ENCODE measurements at places on chromosomes 7 and 10.
A peak's percentile ranks its signal among the peaks of the same experiment; 100 is the strongest.

- DNase-seq = no peak
Measured at GRCh38 chr10:13972609-13973008, 358.1 kb downstream of the FRMD4A start.

GRCh38 chr7:151342102-151342646 lies 562 bp downstream of the NUB1 start:
- no peak for DNase-seq

DNA sequence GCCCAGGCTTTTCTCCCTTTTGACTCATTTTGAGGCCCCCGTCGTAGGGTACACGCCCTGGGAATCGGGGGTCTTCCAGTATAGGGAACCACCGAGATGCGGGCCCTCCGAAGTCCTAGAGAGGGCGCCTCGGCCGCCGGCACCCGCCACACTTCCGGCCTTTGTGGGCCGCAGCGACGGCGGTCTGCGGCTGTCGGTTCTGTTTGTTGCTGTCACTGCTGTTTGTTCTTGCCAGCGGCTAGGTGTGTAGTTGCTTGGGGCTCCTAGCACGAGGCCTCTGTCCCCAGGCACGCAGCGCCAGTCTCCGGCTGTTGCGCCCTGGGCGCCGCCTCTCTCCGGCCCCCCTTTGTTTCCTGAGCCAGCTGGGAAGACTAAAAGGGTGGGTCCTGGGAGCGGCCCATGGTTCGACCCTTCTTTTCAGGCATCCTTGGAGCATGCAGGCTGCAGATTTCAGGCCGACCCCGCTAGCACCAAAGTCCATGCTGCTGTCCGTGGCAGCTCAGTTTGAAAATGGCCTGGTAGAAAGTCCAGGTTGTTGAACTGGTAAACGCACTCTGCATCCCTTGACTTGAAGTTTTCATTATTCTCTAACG lies 17.8 kb upstream of the ZKSCAN1 start:
- no peak for DNase-seq

GRCh38 chr10:19416164-19416563 lies 367.6 kb downstream of the MALRD1 start:
- no peak for DNase-seq

- no peak for DNase-seq
Measured at GRCh38 chr10:80523773-80524172, 13.9 kb upstream of the SH2D4B start.

DNA sequence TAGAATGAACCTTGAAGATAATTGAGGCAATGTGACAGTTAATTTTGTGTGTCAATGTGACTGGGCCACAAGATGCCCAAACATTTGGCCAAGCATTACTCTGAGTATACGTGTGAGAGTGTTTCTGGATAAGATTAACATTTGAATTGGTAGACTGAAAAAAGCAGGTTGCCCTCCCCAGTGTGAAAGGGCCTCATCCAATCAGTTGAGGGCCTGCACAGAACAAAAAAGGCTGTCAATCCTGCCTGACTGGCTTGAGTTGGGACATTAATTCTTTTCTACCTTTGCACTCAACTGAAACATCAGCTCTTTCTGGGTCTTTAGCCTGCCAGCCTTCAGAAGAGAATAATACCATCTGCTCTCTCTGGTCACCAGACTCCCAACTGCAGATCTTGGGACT lies 56.6 kb upstream of the PDE1C start:
- DNase-seq = no peak

GRCh38 chr7:140656548-140657515 lies 15.9 kb upstream of the ADCK2 start:
- no peak for DNase-seq

DNA sequence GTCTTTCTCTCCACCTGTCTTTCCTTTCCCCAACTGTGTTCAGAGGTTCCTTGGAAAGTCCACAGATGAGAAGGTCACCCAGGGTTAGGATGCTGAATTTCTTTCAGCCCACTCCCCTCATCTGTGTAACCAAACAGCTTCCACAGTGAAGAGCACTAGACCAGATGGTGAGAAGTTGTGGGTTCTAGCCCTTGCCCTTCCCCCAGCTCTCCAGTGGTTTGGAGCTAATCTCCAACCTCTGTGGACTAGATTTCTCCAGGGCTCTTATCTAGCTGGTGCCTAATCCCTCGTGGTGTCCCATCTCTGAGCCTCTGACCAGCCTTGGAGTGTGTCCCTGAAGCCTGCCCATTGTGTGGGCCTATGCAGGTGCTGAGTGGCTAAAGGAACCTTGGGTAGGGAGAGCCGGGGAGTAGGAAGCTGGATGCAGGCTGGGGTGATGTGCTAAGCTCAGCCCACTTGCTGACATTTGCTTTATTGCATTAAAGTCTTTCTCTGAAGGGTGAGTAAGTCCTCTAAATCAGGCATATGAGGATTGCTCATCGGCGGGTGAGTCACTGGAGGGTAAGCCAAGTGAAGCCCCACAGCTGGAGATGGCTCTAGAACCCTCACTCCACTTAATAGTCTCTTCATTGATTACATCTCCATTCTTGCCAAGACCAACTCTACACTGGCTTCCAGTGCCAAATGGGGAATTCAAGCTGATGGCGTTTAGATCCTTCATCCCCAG lies 14.9 kb downstream of the DUSP5 start:
- DNase-seq = peak; percentile 67

DNA sequence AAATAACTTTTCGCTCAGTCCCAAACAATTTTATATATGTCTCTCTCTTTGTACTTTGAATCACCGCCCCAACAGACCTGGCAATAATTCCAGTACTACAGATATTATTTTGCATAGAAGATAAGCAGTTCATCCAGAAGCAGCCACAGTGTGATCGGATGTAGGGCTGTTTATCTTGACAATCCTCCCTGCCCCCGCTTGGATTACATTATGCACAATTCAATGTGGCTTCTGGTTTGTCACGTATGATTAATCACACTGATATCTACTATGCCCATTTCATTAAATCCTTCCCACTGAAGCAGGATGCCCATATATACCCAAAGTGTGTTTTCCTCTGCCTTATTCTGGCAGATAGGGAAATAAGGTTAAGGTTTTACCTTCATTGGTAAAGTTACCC lies 115.2 kb downstream of the PDE1C start:
- DNase-seq = no peak

DNA sequence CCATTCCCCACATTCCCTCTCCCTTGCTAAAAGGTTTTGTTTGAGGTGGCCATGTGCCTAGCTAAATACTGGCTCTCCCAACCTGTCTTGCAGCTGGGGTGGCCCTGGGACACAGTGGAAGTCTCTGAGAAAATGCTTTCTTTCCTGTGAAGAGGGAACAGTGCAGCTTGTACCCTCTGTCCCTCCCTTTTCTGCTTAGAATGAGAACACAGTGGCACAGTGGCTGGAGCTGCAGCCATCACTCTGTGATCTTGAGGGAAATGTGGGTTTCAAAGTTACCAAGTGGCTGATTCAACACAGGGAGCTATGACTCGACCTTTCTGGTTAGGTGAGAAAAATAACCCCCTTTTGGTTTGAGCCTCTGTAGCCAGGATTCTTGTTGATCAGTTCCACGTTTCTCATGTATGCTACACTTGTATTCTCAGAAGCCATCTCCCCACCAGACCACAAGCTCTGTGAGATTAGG lies 62.7 kb upstream of the CARD11 start:
- no peak for DNase-seq

- no peak for DNase-seq
Measured at GRCh38 chr7:19557726-19558465, 150.9 kb downstream of the POLR1F start.

DNA sequence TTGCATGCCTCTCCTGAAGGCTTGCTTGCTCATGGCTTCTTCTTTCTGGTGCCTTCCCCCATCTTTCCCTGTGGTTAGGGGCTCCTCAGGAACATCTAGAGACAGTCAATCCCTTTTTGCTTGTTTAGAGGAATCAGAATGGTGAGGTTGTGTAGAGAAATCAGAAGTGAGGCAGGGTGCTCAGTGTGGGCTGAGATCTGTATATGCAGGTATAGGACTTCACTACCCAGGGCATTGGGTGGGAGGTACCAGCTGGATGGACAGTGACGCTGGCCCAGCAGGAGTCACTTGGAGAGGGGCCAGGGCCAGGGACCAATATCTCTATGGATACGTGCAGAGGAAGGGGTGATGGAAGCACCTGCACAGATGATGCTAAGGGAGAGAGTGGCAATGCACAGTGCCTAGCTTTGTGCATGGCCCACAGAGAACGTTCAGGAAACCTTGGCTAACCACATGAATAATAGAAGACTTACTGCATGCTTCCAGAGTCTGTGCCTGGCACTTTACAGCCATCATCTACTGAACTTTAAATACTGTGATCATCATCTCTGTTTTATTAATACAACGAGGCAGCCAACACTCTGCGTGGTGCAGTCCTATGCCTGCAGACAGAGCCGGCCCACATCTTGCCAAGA lies 255.2 kb downstream of the ABCA13 start:
- no peak for DNase-seq

DNA sequence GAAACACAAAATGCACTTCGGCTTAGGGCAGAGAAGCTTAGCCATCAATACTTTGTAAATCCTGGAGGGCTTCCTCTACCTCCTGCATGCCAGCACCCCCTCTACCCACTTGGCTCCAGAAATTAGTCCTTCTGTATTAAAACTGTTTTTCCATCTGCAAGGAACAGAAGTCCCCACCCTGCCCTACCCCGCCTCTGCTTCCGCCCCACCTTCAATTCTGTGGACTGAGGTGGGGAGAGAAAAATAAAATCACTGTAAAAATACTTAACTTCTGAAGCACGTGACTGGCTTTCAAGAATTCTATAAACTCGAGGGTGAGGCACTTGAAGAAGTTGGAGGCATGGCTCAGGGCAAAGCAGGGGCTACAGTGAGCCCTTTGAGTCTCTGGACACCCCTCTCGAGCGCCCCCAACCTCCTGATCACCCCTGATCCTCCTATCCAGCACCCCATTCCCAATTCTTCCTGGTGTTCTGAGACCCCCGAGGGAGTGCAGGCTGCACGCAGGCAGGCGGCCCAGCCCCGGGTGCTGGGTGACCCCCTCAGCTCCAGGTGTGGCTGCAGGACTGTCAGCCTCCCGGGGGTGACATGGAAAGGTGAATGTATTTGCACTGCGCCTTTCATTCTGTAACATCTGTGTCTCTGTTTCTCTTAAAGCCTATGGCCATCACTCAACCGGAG lies 7.3 kb upstream of the KIAA1217 start:
- no peak for DNase-seq

- no peak for DNase-seq
Measured at GRCh38 chr7:127629268-127629854, 11.4 kb upstream of the PAX4 start.

DNA sequence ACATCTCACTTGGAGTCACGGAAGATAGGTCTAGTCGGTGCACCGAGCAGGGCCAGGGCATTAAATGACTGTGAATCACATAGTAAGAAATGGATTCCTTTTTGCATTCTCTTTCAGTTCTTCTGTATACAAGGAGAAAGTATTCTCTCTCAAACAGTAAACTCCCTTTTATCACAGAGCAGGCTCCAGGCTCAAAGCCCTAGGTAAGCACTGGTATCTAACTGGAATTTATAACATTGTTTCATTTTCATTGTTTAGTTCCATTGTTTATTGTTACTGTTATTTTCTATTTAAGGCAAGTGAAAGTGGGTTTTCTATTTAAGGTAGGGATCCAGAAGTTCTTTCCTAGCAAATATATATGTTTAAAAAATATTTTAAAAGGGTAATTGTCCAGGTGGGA lies 44.1 kb upstream of the CDK1 start:
- no peak for DNase-seq

DNA sequence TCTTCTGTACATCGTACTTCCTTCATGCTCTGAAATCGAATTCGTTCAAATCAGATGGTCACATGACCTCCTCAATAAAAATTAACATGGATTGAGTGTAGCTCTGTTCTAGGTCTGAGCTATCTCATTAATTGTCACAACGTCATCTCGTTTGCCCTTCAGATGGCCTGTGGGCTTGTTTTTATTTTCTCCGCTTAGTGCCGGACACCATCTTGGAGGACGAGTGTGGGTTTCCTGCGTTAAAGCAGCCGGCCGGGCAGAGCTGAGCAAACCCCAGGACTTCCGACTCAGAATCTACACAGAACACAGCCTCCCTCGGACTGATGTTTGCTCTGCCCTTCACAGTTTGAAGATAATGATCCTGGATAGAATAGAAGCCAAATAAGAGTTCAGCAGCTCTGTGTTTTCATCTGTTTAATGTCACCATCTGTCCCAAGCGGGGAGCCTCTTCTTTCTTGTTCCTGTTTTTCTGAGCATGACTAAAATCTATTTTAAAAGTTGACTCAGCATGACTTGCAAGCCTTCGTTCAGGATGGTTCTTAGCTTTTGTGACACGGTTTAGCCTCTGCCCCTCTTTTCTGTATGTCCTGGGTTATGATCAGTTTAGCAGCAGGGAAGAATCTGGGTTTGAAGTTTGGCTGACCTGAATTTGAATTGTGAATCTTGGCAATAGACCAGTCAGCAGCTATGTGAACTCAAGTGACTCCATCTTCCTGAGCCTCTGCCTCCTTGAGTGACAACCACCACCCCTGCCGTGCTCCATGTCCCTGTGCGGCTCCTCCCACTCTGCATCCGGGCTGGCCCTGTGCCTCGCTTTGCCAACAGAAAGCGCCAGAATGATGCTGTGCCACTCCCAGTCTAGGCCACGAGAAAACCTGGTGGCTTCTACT lies 30.6 kb upstream of the GALNTL5 start:
- no peak for DNase-seq

GRCh38 chr10:98560565-98560964 lies 113.8 kb upstream of the HPS1 start:
- DNase-seq = no peak

DNA sequence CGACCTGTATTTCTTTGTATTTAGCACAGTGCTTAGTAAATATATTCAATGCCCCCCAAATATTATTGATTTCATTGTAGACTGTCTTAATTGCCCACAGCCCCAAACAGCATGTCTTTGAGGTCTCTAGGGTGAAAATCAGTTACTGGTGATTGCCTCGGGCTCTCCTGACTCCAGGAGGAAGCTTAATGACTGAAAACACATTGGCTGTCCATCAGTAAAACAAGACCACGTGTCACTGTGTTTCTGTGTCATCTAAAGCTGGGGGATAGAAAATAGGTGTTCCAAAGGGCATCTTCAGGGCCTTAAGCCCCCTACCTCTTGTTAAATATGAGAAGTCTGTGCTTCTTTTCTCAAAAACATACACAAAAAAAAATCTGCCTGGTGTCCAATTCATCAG lies 67.9 kb downstream of the CACNA2D1 start:
- no peak for DNase-seq

DNA sequence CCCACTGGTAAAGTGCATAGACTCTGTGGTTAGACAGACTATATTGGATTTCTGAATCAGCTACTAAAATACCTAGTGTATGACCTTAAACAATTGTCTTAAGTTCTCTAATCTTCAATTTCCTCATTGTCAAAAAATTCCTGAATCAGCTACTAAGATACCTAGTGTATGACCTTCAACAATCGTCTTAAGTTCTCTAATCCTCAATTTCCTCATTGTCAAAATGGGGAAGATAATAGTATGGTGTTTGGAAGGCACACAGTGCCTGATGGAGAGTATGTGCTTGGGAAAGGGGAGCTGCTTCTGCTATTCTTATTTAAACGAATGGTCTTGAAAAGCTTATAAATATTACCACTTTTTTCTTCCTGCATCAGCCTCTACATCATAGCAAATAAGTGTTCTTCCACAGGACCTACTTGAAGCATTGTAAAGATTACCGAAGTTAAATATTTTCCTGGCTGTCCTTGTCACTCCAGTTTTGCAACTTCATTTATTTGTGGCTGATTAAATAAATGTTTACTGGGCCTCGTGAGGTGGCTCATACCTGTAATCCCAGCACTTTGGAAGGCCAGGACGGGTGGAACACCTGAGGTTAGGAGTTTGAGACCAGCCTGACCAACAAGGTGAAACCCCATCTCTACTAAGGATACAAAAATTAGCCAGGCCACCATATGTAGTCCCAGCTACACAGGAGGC lies 64.4 kb upstream of the ITGA8 start:
- DNase-seq = no peak

- no peak for DNase-seq
Measured at GRCh38 chr10:87064651-87065050, 30.0 kb downstream of the GLUD1 start.

GRCh38 chr7:15643000-15643705 lies 43.3 kb downstream of the MEOX2 start:
- no peak for DNase-seq
